Femur (tissue), 1 donor: ENCODE measurements at places on chromosomes 12 and 14.

GRCh38 chr12:73612551-73612950 is 925.1 kb upstream of the ATXN7L3B start:
- no peak for DNase-seq

GRCh38 chr12:80032946-80033345 is 66.4 kb upstream of the OTOGL start:
- no peak for DNase-seq

DNA sequence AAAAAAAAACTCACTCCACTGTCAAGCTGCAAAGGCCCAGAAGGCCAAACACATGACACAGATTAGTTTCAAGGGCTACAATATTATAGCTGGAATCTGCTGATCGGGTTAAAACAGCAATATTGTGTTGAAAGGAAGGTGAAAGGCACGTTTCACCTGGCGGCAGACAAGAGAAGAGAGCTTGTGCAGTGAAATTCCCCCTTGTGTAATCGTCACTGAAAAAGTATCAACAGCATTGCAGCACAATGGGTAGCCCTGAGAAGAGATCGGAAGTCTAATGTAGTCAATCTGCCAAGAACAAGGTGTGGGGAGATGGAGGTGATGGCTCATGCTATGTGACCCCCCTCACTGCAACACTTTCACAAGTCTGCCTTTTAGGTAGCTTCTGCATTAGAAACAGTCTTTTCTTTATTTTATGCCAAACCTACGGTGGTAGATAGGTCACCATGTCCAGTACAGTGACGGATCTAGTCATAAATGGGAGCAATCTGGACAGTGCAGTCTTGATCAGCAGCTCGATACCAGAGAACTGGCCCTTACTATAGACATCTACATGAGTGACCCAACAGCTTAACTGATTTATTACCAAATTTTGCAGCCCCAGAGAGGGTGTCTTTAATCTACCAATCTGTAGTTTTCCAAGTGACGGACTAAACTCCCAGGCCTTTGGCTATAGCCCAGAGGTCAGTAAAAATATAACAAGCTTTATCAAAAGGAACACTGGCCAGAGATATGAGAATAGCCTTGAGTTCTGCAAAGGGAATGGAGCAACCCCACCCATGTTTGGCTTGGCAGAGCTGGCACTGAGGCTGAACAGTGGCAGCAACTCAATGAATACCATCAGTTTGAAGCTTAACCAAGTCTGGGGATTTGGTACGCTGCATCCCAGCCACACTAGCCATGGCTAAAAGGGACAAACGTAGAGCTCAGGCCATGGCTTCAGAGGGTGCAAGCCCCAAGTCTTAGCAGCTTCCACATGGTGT is 35.4 kb downstream of the SPTSSA start:
- DNase-seq, result no peak

DNA sequence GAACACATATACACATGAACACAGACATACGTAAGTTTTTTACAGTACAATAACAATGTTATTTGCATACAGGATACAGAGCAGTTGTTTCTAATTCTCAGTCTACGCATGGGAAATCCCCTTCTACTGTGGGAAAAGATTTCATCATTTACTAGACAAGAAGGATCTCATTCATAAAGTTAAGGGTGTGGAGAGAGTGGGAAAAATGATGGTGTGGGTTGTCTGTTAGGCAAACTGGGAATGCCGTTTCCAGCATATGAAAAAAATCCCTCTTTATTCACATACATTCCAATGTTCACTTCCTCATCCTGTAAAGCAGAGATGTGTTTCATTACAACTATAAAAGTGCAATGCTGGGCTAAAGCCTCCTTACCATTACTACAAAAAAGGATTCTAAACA is 120.9 kb downstream of the SINHCAF start:
- DNase-seq, result no peak

DNA sequence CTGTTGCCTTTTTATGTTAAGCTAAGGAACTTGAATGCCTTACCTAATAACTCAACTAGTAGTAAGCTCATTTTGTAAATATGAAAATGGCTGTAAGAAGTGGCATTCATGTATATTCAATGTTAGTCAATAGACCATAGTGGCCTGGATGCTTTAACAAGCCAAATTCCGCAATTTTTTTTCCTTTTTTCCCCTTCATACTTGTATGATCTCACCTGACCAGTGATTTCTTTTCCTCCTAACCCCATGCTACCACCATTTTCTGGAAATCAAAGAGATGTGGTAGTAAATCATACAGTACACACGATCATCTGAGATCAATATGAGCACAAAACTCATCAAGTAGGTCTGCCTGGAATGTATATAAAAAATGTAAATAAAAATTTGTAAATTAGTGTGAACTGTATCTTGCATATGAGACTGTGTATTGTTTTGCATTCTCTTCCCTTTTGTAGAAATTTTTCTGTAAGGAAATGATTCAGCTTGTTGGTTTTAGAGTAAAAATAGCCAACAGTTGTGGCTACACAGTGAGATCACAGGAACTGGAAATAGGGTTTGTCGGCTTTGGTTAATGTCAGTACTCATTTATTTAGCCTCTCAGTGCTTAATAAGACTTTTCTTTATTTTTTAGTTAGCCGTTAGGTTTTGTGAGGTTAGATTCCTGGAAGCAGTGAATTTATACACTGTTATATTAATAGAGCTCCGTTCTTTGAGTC is 62.5 kb downstream of the ETNK1 start:
- no peak for DNase-seq

DNA sequence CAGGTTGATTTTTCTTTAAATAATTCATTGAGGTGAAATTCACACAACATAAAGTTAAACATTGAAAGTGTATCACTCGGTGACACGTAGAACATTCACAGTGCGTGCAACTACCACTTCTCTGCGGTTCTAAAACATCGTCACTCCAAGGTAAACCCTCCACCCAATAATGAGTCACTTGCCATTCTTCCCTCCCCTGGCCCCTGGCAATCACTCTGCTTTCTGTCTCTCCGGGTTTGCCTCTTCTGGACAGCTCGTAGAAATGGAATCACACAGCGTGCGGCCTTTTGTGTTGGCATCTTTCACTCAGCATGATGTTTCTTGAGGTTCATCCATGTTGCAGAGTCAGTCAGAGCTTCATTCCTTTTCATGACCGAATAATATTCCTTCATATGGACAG is 18.9 kb downstream of the FZD10 start:
- DNase-seq, result no peak

- DNase-seq, result no peak
Observed at GRCh38 chr12:127158385-127159061, 1108.4 kb upstream of the TMEM132C start.

- no peak for DNase-seq
Observed at GRCh38 chr14:85856430-85856829, 326.5 kb downstream of the FLRT2 start.

GRCh38 chr12:62891805-62892549 is 43.0 kb downstream of the PPM1H start:
- DNase-seq, result no peak

DNA sequence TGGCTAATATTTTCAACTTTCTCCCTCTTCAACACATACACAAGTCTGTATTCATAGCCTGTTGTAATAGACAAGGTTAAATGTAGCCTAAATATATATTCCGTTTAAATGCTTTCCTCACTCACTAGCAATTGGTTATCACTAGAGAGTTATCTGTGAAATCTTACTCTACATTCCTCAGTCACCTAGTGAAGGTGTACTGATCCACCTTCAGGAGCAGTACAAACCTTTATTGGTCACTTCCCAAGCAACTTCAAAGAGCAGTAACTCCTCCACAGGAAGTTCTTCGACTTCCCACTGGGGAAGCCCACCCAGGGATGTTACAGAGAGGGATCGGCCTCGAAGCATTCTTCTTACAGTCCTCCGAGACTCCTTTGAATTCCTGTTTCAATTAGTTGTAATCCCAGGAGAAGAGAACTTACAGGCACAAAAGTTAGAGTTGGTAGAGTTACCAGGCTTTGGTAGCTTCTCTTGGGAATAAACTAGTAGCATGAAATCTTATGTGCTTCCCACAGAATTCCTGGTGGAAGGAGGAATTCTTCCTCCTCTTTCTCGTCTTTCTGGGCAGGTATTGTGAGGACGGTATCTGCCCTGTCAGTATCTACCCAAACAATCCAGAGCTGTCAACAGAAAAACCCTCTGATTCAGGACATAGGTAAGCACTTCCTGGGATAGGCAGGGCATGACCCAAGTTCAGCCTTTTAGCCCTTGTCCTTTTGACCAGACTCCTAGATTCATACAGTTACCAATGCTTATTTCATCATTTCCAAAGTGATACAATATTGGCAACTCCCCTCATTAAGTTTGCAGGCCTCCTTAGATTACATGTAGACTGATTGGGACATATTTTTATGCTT is at the start of gene GYS2:
GYS2 (minus strand) TSS at position 603 of the 857 bp plus-strand sequence; CDS start at position 348, 255 bp downstream.
- no peak for DNase-seq

- DNase-seq, result no peak
Observed at GRCh38 chr14:67666750-67667449, 7.5 kb downstream of the VTI1B start.

DNA sequence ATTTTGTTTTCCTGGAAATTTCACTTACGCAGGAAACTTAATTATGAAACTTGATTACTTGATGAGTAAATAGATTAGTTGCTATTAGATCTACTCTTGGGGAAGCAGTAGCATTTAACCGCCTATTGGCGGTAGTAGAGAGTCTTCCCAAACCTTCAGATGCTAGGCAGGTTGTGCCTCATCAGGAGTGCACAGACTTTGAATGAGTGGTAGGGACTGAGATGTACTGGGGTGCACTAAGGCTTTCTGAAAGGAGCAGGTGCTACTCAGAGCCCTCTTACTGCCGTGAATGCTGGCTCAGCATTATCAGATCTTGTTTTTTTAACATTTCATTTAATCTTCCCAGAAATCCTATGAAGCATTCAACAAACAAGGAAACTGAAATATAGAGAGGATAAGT is 7.7 kb downstream of the GATC start:
- no peak for DNase-seq

DNA sequence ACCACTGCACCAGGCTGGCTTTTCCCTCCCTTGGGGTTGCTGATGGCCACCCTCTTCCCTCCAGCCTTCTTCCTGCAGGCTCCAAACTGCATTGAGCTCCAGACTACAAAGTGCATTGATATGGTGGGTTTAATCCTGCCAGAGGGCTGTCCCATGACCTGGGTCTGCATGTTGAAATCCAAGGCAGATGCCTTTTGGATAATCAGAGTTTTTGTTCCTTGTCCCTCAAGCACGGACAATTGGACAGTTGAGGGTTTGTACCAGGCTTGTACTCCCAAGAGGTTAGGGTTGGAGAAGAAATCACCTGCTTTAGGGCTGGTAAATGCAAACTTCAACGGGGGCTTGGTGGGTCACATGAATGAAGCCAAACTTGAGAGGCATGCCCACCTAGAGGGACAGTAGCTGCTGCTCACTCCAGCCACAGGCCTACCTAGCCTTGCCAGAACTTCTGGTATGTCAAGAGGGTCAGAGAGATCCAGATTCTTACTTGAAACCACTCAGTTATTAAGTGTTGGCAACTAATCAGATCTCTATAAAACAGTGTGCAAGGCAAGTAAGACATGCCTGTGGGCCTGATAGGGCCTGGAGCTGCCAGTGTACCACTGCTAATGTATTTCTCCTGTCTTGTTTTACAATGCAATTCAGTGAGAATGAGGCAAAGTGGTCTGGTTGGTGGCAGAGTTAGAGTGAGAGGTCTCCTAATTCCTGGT is 21.7 kb upstream of the KRT83 start:
- no peak for DNase-seq

GRCh38 chr14:89491711-89492381 is 74.8 kb upstream of the FOXN3 start:
- DNase-seq, result no peak

- no peak for DNase-seq
Observed at GRCh38 chr14:97878206-97878605, 1081.0 kb downstream of the VRK1 start.
